Neural progenitor cell (in vitro differentiated cells): ENCODE measurements at places on chromosomes 3 and 15. TPM values are rescaled to one million over a fixed set of nuclear protein-coding genes. Genes with fewer than 3 reads are reported as not detected.

Gene BCHE
- 8.6 and 15.2 TPM in 2 replicates for total RNA-seq

Gene FEZF2
- 7.6 and 9.1 TPM in 2 replicates for total RNA-seq

- H3K36me3 ChIP-seq: no peaks in the 10 kb centered on the region
- peaks cover 7% of the 10 kb centered on the region for H3K4me1 ChIP-seq
- H3K4me3 ChIP-seq: no peak overlapping the region
Measured at GRCh38 chr3:187025254-187025655, 94.9 kb downstream of the ST6GAL1 start.

Gene GOLGA8T
- total RNA-seq: not detected in 2 replicates

- H3K27ac ChIP-seq: no peak overlapping the region
- no peak overlapping the region for H3K4me3 ChIP-seq
- no peaks in the 10 kb centered on the region for H3K27me3 ChIP-seq
- no peaks in the 10 kb centered on the region for H3K36me3 ChIP-seq
- H3K4me1 ChIP-seq: peaks cover 29% of the 10 kb centered on the region
Measured at GRCh38 chr3:58018892-58019742, 10.9 kb downstream of the FLNB start.

- H3K36me3 ChIP-seq: no peaks in the 10 kb centered on the region
- peaks cover 16% of the 10 kb centered on the region for H3K4me1 ChIP-seq
- no peak for DNase-seq
- H3K4me3 ChIP-seq: no peak overlapping the region
Measured at GRCh38 chr3:123755085-123755484, 129.0 kb downstream of the MYLK start.

Gene LSG1
- 31.0 and 41.2 TPM in 2 replicates for total RNA-seq

DNA sequence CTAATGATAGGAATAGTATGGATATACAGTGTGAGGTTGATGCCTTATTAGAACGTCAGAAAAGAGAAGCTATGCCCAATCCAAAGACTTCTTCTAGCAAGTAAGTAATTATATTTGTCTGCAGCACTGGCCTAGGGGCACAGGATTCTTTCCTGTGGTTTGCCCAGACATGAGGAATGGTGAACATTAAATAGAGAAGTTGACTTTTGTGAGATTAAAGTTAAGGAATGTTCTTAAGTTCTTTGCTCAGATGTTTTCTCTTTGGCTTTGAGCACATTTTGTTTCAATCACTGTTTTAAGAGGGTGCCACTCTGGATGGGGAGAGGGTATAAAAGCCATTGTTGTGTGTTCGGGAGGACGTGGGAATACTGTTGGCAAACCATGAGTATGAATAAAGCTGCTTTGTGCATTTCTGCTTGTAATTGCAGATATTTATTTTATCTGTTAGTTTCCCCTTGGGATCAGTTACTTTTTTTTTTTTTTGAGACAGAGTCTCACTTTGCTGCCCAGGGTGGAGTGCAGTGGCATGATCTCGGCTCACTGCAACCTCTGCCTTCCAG is 8.3 kb downstream of the KIF23 start:
- H3K4me3 ChIP-seq: no peak overlapping the region
- no peak overlapping the region for H3K27ac ChIP-seq

GRCh38 chr15:86018679-86019078 is 61.0 kb upstream of the AGBL1 start:
- no peaks in the 10 kb centered on the region for H3K36me3 ChIP-seq
- no peak overlapping the region for H3K27ac ChIP-seq
- no peak for DNase-seq
- no peaks in the 10 kb centered on the region for H3K27me3 ChIP-seq
- no peaks in the 10 kb centered on the region for H3K4me1 ChIP-seq
- H3K4me3 ChIP-seq: no peak overlapping the region

GRCh38 chr3:118480101-118480860 is 554.4 kb downstream of the IGSF11 start:
- DNase-seq: no peak
- no peak overlapping the region for H3K27ac ChIP-seq
- peaks cover 16% of the 10 kb centered on the region for H3K4me1 ChIP-seq
- no peak overlapping the region for H3K4me3 ChIP-seq

Gene CAND2
- total RNA-seq: 2.4 and 6.9 TPM in 2 replicates

DNA sequence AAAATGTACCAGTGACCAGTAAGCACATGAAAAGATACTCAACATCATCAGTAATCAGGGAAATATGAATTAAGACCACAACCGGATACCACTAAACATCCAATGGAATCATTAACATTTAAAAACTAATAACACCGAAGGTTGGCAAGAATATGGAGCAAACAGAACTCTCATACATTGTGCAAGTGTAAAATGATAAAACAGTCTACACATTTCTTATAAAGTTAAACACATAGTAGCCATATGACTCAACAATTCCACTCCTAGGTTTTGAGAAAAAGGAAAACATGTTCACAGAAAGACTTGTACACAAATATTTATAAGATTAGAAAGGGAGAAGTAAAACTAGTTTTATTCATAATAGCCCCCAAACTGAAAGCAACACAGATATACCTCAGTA is 60.3 kb upstream of the SLCO2A1 start:
- no peak overlapping the region for H3K4me3 ChIP-seq
- H3K36me3 ChIP-seq: no peaks in the 10 kb centered on the region
- H3K27ac ChIP-seq: no peak overlapping the region
- H3K4me1 ChIP-seq: no peaks in the 10 kb centered on the region
- no peak for DNase-seq

- no peak for DNase-seq
- H3K27ac ChIP-seq: no peak overlapping the region
- H3K4me1 ChIP-seq: no peaks in the 10 kb centered on the region
- H3K36me3 ChIP-seq: no peaks in the 10 kb centered on the region
- H3K27me3 ChIP-seq: no peaks in the 10 kb centered on the region
Measured at GRCh38 chr3:42412526-42413155, 2.2 kb upstream of the LYZL4 start.

- peaks cover 6% of the 10 kb centered on the region for H3K4me1 ChIP-seq
- no peak within 1 kb of the TSS for H3K27ac ChIP-seq
- DNase-seq: peak; percentile 92
- no peaks in the 10 kb centered on the region for H3K36me3 ChIP-seq
Measured at GRCh38 chr3:8769088-8769822, at the start of gene OXTR. Gene OXTR, minus strand, starts transcription at chr3:8769613. Its CDS starts 1,426 bp downstream, at chr3:8768187.

DNA sequence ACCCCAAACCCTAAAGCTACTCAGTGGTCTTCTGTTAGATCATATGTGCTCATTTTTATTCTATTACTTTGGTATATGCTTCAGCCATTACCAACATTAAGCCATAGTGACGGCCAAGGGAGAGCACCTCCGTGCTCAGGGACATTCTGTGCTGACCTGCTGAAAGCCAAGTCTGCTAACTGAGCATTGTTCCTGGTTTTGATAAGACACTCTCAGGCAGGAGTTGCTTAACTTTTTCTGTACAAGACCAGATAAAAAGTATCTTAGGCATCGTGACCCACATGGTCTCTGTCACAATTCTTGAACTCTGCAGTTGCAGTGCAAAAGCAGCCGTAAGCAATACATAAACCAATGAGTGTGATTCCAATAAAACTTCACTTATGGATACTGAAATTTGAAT is 100.6 kb downstream of the KLHL25 start:
- H3K4me3 ChIP-seq: no peak overlapping the region
- H3K36me3 ChIP-seq: peaks cover 5% of the 10 kb centered on the region
- no peak for DNase-seq

GRCh38 chr15:79918278-79918677 is 21.5 kb upstream of the MTHFS start:
- H3K4me1 ChIP-seq: peaks cover 37% of the 10 kb centered on the region
- no peaks in the 10 kb centered on the region for H3K27me3 ChIP-seq
- H3K4me3 ChIP-seq: no peak overlapping the region
- DNase-seq: peak; percentile 53
- H3K36me3 ChIP-seq: peaks cover 7% of the 10 kb centered on the region

Gene AADACL2
- total RNA-seq: not detected in 2 replicates

DNA sequence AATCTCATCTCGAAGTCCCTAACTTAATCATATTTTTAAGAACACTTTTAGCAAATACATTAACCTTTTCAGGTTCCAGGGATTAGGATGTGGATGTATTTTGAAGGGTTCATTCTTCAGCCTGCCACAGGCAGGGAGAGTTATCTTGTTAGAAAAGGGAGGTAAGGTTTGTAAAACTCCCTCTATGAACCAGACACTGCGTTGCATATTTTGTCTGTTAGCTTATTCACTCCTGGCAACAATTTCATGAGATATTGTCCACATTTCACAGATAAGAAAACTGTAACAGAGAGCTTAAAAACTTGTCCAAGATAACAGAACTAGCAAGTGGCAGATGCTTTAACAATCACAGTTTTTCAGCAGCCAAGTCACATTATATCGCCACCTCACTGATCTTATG is 155.4 kb downstream of the DIPK2A start:
- H3K4me3 ChIP-seq: no peak overlapping the region
- H3K27ac ChIP-seq: no peak overlapping the region
- no peak for DNase-seq

DNA sequence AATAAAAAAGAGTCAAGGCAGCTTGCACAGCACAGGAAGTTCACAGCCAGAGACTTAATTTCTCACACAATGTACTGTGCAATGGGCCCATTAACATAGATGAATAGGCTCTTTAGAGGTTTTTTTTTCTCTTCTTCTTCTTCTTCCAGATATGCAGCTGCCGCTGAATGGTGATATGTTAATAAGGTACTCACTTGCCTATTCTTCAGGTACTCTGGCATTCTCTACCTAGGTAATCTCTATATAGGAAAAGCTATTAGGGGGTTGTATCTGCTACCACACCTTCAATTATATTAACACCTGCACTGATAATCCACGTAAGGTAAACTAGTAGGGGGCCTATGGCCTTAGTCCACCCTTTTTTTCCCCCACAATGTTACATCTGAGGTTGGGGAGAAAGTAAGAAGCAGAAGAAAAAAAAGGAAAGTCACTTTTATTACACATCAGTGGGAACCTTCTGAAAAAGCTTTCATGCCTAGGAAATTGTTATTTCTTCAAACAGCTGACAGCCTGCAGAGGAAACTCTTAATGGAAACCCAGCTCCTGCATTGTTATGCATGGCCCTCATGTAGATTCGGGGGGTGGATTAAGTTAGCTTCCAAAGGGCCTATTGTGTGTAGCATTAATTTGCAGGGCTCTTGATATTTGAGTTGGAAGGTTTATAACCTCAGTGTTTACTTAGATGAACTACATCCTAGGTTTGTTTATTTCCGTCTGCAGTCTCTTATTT is 525.5 kb downstream of the ZIC1 start:
- peaks cover 96% of the 10 kb centered on the region for H3K4me1 ChIP-seq
- H3K36me3 ChIP-seq: no peaks in the 10 kb centered on the region
- no peaks in the 10 kb centered on the region for H3K27me3 ChIP-seq
- peak overlapping the region; percentile 18 for H3K4me3 ChIP-seq

DNA sequence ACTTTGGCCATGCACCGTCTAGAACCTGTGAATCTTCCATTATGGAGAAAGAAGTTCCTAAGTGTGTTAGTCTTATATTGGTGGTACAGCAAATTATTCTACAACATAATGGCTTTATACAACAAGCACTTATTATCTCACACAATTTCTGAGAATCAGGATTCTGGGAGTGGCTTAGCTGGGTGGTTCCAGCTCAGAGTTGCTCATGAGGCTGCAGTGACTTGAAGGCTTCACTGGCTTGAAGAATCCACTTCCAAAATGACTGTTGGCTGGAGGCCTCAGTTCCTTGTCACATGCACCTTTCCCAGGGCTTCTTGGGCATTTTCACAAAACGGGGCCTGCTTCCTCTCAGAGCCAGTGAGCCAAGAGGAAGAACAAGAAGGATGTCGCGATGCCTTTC is 82.3 kb upstream of the RNF7 start:
- no peak overlapping the region for H3K4me3 ChIP-seq
- H3K4me1 ChIP-seq: peaks cover 5% of the 10 kb centered on the region
- H3K27ac ChIP-seq: no peak overlapping the region
- DNase-seq: no peak
- no peaks in the 10 kb centered on the region for H3K36me3 ChIP-seq

Gene CLEC3B
- total RNA-seq: not detected in 2 replicates

- no peak overlapping the region for H3K4me3 ChIP-seq
- DNase-seq: no peak
- H3K4me1 ChIP-seq: peaks cover 15% of the 10 kb centered on the region
- no peak overlapping the region for H3K27ac ChIP-seq
Measured at GRCh38 chr3:13553686-13554085, 4.8 kb downstream of the FBLN2 start.

DNA sequence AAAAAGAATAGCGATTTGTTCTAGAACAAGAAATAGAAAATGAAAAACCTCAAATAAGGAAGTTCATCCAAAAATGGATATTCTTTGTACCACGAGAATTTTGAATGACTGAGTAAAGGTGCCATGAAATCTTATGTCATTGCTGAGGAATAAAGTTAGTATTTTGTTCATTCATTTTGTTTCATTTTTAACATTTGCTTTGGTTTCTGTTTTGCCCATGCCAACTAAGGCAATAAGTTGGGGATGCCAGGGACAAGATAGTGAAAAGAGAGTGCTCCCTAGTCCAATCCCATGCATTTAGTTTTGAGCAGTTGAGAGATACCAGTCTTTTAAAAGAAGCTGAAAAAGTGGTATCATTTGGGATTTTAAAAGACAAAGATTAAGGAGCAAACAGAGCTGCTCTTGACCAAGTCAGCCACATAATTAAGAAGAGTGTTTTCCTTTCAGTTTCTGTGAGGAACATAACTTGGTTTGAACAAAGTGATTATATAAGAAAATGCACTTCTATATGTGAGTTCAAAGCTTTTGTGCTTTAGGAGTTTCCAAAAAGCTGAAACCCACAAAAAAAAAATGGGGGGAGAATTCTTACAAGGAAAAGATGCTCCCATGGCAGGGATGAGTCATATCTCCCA is 201.4 kb downstream of the PLOD2 start:
- DNase-seq: no peak
- no peaks in the 10 kb centered on the region for H3K36me3 ChIP-seq
